CD8-positive, alpha-beta T cell (primary cell): ENCODE measurements at places on chromosomes 2 and 18.

DNA sequence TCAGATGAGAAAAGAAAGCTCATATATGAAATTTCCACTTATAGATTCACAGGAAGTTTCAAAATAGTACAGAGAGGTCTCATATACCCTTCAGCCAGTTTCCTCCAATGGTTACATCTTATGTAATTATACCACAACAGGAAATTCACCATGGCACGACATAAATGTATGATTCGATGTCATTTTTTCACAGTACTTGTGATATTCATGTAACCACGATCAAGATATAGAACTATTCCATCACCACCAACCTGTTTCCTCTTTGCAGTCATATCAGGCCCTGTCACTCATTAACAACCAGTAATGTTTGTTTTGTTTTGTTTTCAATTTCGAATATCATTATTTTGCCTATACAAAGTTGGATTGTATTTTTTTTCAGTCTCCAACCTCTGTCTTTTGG lies 314.3 kb upstream of the POU3F3 start:
- DNase-seq, result no peak

DNA sequence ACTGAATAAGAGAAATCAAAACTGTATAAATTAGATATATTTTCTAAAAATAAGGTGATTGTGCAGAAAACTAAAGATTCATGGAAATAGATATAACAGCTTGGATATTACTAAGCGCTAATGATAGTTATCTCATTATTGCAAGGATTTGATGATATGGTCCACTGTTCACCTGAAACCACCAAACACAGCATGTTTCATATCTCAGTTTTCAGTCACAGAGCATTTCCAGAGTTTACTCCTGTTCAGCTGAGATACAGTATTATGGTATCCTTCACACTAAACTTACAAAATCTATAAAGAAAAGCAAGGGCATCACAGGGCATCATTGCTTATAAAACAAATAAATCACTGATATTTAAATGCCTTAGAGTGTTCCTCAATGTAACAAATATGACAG lies 591.6 kb downstream of the ERBB4 start:
- no peak for DNase-seq

GRCh38 chr2:121171625-121172119 lies 113.3 kb downstream of the TFCP2L1 start:
- no peak for DNase-seq

DNA sequence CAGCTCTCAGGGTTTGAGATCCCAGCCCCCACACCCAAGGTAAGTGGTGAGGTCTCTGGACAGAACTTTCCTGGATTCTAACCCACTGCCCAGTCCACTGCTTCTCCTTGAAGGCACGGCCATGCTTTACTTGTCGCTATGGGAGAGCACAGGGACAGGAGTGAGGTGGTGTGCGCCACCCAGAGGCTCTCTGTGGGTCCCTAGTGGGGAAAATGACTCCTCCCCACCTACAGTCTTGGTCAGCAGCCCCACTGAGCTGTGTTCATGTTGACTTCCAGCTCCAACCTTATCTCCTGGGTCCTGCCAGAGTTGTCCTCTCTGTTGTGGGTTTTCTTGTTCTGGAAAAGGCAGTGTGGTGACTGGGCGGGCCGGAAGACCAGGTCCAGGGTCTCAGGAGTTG lies 11.1 kb downstream of the TET3 start:
- DNase-seq, result no peak

DNA sequence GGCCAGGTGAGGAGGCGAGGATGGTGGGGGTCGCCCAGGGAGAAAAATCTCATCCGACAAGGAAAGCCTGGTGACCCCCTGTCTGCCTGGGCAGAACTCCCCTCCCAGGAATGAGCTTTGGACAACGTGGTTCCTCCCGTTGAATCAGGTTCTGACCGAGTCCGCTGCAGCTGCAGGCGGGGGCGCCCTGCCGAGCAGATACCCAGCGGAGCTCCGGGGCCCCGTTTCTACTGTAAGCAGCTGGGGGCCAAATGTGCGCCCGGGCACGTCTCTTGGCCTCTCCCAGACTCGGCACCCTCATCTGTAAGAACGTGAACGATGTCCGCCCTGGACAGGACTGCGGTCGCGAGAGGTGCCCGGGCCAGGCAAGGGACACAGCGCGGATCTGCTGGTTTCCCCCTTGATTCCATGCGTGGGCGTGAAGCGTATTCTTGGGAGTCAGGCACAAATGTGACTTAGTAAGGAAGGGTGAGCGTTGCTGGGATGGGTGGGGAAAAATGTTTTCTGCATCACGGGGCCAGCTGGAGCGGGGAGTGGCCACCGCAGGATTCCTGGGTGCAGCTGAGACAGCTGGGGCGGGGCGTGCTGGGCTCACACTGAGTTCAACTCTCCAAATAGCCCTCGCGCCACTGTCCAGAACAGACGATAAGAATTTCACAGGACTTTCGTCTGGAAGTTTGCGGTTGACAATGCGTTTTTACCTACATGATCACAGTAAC lies 20.2 kb upstream of the TUBB6 start:
- no peak for DNase-seq

- no peak for DNase-seq
These were observed 65.7 kb downstream of the LRP1B start for GRCh38 chr2:142065156-142065555.

DNA sequence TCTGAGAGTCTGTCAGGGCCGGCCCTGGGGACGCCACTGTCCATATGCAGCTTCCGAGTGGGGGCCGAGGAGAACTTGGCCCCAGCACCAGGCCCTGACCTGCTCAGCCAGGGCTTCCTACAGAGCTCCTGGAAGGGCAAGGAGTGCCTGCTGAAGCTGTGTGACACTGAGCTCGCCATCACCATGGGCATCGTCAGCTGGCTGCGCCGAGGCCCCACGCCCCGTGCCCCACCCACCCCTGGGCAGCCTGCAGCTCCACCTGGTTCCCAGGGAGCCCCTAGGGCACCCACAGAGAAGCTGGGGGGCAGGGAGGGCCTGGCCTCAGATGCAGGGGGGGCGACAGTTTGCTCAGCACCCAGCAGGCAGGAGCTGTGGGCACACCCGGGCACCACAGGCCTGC lies 8.1 kb downstream of the AMER3 start:
- no peak for DNase-seq

GRCh38 chr18:62690236-62690815 lies 25.0 kb upstream of the PHLPP1 start:
- DNase-seq, result no peak

DNA sequence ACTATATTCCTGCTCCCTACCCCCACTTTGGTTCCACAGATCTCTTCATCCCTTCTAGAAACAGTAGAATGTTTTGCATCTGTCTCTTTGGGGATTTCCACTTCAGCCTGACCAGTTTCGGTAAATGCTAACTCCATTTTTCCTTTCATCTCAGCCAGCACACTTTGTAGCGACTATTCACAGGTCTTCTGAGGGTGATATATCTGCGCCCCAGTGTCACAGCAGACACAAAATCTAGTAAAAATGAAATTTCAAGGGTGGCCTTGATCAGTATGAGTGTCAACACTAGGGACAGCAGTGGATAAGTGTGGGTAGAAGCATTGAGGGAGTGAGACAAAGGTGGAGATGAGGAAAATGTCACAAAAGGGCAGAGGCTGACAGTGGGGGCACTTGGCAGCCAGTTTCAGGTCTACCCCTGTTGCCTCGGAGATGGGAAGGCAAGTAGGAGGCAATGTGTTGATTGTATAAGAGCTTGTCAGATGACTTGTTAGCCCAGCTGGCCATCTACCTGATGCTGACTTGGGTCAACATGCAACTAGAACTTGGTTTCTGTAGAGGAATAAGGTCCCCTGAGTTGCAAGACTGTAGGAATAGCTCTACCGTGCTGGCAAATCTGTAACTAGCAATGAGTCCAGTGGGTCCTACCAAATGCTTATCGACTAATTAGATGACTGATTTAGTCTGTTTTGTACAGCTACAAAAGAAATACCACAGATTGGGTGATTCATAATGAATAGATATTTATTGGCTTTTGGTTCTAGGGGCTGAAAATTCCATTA lies 60.7 kb downstream of the CXCR4 start:
- DNase-seq, result peak; percentile 22

DNA sequence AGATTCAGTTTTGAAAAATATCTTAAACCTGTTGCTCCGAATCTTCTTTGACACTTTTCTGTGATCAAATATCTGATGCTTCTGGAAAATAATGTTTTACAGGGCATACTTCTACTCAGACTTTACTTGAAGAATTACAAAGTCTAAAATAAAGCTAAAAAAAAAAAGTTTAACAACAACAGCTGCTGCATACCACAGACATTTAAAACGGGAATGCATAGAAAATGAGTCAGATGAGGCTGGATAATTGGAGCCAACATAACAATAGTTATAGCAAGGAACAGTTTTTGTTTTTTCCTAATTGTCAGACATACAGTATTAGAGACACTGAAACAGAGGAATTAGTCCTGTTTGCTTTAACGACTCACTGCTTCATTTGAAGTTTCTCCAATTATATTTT lies 1090.2 kb downstream of the SUCLG1 start:
- DNase-seq, result no peak

DNA sequence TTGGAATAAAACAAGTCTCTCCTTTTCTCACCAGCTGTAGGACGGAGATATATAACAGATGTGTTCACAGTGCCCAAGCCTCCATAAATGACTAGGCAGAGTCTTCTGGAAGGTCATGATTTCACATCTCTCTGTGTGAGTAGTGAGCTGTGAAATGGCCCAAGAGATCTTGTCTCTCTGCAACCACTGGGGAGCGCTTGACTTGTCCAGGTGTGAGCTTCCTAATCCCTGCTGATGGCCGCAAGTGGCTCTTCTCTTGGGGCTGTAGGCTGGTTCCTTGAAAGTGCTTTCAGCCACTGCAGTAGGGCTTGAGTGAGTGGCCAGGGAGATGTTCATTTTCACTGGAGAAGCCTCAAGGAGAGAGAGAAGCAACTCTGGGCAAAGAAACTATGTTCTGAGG lies 38.1 kb upstream of the OTOS start:
- no peak for DNase-seq

DNA sequence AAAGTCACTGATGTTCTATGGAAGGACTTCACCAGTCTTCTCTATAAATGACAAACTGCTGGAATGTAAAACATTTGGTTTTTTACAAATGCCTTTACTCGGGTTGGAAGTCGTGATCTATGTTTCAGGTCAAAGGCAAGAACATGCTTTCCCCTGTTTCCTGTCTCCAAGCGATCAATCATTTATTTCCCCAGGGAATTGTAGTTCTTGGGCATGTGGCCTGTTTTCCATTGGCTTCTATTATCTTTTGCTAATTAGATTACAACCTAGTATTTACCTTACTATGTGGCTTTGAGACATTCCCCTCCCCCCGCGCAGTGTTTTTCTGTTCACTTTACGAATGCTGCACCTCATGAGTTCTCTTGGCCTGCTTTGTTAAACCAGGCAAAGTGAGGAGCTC lies 684.2 kb downstream of the EPHA4 start:
- DNase-seq, result no peak

- DNase-seq, result no peak
These were observed 38.5 kb downstream of the REV1 start for GRCh38 chr2:99451280-99451679.

DNA sequence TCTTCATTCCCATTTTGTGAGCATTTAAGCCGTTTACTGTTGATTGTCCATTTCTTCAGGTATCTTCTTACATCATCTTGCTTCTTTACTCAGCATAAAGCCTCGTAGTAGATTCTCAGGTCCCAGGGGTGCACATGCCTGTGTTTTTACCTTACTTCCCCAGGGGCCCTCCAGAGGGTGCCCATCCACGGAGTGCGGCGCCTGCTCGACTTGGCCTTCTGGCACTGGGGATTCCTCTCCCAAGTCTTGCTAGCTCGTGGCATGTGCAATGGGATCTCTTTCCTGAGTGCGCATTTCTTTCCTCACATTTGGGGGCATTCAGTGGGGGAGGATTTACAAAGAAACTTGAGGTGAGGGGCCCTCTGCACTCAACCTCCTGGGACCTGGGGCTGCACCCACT lies 148.1 kb downstream of the AGAP1 start:
- DNase-seq, result no peak

- no peak for DNase-seq
These were observed 35.4 kb upstream of the METAP1D start for GRCh38 chr2:171964308-171964707.

DNA sequence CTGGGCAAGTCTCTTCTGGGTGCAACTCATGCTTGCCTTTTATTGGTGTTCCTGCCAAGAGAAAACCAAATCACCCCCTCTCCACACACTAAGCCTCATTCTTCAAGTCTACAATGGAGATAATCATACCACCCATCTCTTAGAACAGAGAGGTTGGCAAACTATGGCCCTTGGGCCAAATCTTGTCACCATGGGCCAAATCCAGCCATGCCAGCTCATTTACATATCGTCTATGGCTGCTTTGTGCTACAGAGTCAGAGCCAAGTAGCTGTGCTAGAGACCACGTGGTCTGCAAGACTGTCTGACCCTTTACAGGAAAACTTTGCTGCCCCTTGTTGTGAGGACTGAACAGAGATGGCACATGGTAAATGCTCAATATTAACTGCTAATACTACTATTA lies 270.3 kb upstream of the PARD3B start:
- DNase-seq, result no peak

GRCh38 chr2:135742325-135742757 lies 686 bp downstream of the UBXN4 start:
- peak; percentile 8 for DNase-seq

DNA sequence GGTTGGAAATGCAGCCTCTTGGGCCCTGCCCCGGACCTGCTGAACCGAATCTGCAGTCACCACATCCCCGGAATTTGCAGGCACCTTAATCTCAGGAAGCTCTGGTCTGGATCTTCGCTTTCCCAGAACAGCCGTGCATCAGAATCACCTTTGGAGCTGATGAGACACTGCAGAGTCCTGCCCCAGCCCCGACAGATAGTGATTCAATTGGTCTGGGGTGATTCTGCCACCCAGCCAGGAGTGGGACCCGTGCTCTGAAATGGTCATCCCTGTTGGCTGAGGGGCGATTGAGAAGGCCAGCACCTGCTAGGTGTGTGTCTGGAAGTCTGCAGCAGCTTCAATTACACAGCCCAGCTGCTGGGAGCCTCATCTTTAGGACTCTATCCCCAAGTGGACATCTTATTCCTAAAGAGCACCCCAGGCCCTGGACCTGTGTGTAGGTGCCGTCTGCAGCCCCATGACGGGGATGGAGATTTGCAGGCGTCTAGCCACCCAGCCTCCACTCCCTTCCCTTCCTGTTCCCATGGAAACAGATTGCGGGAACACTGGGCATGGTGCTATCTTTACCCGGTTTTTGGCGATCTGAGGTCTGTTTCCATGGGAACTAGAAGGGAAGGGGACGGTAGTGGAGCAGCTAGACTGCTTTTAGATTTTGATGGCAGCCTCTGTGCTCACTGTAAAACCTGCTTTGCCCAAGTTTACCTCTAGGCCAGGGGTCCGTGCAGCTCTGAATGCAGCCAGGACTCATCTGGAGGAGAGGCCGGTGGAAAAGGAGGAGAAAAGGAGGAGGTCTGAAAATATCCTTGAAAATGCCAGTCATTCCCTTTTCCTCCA lies 156.1 kb downstream of the LDLRAD4 start:
- no peak for DNase-seq
